A673 (cell line): ENCODE measurements at places on chromosomes 4 and X.

- no peak for DNase-seq
Observed at GRCh38 chrX:9383655-9384054, 81.2 kb upstream of the TBL1X start.

DNA sequence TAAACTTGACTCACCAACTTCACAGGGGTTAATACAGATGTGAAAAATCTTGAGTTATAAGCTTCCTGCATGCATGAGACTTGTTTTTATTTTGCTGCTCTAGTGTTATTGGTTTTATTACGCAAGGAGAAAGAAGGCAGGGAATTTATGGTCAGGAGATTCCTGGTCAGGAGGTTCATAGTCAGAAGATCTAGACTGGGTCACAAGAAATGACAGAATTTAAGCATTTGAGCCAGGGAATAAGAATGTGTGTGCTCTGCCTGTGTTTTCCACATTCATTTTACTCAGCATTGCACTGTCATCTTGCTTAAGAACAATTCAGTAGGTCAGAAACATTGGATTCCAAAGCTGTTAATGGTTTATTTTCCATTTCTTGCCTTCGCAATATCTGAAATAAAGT is 2522.1 kb downstream of the ARAP2 start:
- DNase-seq = no peak

- peak; percentile 41 for DNase-seq
Observed at GRCh38 chr4:101141855-101142254, 205.5 kb downstream of the PPP3CA start.

GRCh38 chrX:54633641-54634040 is 103.6 kb downstream of the GNL3L start:
- no peak for DNase-seq

DNA sequence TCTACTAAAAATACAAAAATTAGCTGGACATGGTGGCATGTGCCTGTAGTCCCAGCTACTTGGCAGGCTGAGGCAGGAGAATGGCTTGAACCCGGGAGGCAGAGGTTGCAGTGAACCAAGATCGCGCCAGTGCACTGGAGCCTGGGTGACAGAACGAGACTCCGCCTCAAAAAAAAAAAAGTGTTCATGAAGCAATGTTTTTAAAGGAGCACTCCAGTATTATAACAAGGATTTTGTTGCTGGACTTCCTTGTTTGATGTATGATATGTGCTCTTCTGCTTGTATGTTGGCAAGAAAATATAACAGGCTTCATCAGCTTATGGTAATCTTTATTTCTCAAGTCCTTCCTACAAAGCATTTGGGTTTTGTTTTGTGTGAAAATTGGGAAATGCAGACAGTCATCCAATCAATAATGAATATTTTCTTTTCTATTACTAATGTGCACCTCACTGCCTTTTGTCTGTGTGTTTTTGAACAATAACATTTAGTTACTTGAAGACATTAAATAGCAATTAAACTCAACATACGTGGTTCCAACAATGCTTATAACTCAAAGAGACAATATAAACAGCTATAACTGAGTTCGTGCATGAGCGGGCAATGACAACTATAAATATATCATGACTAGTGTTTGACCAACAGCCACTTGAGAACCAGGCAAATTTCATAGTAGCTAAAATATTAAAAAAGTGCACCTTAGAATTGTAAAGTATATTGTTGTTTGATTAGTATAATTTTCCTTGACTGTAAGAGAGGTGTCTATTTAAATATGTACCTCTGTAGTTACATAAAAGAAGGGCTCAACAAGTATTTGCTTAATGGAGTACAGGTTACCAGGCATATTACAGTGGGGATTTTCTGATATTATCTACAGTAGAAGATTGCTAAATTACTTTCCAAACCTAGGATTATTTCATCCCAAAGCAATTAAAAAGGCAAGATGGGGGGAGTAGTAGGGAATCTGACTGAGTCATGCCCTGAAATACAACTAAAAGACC is 210.7 kb downstream of the PPP3CA start:
- DNase-seq = no peak

- no peak for DNase-seq
Observed at GRCh38 chr4:40305328-40306170, 29.6 kb upstream of the CHRNA9 start.

GRCh38 chrX:40644176-40644575 is 3.2 kb downstream of the CXorf38 start:
- DNase-seq = no peak

- no peak for DNase-seq
Observed at GRCh38 chr4:152459326-152459725, 76.6 kb downstream of the FBXW7 start.

GRCh38 chr4:162201673-162202072 is 37.9 kb upstream of the FSTL5 start:
- DNase-seq = no peak

GRCh38 chr4:138935-139334 is 14.6 kb downstream of the ZNF718 start:
- no peak for DNase-seq

- DNase-seq = peak; percentile 64
Observed at GRCh38 chrX:110146521-110146920, 143.6 kb downstream of the TMEM164 start.

DNA sequence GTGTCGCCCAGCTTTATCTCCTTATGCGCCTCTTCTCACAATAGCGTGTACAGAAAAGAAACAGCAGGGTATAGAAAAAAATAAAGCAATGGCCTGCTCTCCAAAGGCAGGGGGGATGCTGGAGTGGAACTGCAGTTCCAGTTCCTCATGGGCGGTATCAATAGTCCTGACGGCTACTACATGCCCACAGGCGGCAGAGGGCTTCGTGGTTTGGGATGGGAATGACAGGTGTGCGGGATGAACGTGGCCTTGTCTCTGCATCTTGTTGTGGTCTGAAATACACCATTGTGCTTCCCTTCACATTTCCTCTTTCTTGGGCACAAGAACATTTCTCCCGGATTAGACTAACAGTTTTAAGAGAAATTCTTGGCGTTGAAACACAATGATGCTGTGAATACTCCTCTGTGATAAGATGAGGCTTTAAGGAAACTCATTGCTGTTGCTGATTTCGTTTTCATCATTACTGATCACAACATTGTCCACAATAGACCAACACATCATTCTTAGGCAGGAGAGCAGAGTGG is 124.1 kb upstream of the IGFBP7 start:
- no peak for DNase-seq

DNA sequence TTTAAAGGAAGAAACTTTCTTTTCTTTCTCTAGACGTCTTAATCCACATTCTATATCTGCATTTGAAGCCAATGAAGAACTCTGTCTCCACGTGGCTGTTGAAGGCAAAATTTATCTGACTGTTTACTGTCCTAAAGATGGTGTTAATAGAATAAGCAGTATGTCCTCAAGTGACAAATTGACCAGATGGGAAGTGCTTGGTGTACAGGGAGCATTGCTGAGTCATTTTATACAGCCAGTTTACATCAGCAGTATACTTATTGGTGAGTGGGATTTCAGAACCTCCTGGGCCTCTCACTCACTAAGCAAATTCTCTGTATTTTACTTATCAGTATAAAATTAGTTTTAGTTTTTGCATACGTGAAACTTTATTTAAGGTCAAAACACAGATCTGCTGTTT is 33.7 kb downstream of the ADAD1 start:
- DNase-seq = no peak

GRCh38 chrX:133090236-133090809 is 6.6 kb downstream of the USP26 start:
- DNase-seq = no peak

GRCh38 chrX:39324233-39324930 is 523.1 kb downstream of the MID1IP1 start:
- no peak for DNase-seq

DNA sequence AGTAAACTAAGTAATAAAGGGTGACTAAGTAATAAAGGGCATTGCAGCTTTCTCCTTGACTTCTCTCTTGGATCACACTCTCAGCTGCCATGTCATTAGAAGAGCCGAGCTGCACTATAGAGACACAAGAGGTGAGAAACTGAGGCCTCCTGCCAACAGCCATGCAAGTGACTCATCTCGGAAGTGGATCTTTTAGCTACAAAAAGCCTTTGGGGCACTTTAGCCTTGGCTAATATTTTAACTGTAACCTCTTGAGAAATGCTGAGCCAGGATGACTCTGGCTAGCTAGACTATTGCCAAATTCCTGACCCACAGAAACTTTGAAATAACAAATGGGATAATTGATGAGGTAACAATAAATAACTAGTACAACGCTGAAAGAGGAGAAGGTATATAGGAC is 1.5 kb upstream of the NEIL3 start:
- DNase-seq = no peak
